ENCODE measurements at places on chromosomes 7 and 10.
A peak's percentile ranks its signal among the peaks of the same experiment; 100 is the strongest.

- DNase-seq, result no peak
These were observed 28.8 kb upstream of the OPALIN start for GRCh38 chr10:96387601-96388000.

GRCh38 chr10:31362023-31362641, 43.1 kb downstream of the ZEB1 start:
- no peak for DNase-seq

- DNase-seq, result no peak
These were observed 208.8 kb upstream of the IGFBP3 start for GRCh38 chr7:46129831-46130230.

- DNase-seq, result no peak
These were observed 3.8 kb upstream of the CH25H start for GRCh38 chr10:89210794-89211425.

- peak; percentile 69 for DNase-seq
These were observed 103.0 kb downstream of the TCF7L2 start for GRCh38 chr10:113053091-113053490.

DNA sequence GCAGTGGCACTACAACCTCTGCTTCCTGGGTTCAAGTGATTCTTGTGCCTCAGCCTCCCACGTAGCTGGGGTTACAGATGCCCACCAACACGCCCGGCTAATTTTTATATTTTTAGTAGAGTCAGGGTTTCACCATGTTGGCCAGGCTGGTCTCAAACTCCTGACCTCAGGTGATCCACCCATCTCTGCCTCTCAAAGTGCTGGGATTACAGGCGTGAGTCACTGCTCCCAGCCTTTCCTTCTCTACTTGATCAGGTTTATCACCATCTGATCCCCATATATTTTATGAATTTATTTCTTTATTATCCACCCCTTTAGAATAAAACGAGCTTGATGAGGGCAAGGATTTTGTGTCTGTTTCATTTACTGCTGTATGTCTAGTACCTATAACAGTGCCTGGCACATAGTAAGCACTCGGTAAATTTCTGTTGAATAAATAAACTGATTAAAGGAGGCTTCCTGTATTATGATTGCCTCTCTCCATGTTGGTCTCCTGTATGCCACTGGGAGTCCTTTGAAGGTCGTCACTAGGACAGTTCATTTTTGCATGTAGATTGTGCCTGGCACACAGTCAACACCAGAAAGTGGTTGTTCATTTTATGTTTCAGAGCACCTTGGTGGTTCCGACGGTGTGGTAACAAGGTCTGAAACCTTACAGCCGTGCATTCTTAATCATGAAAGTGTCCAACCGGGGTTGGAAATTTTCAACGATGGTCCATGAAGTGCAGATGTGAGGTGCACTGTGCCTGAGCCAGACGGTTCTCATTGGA, 9.6 kb upstream of the EIF3A start:
- DNase-seq, result no peak

DNA sequence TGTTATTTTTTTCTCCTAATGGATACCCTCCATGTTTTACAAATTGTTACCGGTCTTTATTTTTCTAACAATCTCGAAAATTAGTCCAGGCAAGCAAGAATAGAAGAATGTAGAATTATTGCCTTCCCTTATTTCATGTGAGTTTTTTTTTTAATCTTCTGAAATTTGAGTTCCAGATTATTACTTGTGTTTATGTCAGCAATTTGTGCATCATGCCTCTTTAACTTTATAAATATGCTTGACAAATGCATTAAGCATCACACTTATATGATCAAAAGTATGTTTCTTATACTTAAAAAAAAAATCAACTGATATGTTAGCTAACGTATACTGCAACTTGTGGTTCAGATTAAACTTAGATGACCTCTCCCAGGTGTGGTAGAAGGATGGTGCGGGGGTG, 242.7 kb upstream of the VSTM2A start:
- DNase-seq, result no peak

DNA sequence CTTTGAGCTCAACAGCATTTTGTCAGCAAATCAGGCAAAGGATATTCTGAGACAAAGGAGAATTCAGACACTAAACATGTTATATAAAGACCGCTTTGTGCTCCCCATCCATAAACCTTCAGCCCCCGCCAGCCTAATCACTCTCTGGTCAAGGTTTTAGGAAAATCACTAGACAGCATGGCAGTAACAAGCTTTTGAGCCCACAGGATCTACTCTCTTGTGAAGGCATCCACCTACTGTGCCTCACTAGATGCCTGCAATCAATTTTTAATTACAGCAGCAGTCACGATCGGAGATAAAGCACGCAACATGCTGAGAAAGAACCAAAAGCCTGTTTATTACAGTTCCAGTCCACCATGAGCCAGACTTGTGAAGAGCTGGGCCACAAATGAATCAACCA, 19.1 kb downstream of the PDE1C start:
- DNase-seq, result no peak

DNA sequence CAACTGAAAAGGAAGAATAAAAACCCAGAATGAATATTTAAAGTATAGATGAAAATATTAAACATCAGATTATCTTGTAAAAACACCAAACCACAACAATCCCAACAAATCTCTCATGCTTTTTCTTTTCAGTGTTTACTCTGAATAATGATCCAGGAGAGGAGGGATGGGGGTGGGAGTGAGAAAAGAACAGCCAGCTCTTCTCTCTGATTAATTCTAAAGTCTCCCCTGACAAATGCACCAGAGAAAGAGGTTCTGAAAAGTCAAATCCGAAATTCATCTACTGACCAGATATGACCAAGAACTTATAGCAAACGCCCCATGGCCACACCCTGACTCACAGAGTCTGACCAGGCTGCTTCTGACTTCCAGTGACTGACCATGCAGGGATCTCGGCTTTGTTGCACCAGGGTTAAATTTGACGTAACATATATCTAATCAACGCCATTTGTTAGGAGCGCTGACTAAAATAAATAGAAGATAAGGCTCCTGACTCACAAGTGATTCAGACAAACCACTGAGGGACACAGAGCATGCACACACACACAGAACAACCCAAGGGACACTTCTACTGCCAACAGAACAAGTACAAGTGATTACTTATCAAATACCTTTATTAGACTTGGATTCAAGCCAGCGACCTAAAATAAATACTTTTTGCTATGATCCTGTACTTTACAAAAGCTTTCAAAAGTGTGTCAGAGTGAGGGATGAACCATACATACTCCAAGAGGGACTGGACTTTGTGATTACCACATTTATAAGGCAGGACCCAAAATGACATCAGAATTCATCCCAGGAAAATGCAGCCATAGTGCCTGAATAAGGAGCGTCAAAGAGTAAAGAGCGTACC, 9.3 kb upstream of the SPOCK2 start:
- no peak for DNase-seq

DNA sequence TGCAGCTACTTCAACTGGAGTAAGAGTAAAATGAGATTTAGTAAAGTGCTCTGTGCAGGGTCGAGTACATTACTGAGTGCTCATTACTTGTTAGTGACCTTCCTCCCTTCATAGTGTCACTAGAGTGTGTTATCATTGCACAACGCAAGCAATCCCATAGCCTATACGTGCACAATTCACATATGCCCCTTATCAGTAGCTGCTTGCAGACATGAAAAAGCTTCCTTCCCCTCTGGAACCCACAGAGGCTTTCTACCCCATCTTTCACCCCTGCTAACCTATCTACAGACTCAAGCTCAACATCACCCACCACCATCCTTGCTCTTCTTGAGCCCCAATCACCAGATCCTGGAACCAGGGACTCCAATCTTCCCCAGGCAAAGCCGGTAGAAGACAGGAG, 59.3 kb downstream of the C7orf25 start:
- no peak for DNase-seq

DNA sequence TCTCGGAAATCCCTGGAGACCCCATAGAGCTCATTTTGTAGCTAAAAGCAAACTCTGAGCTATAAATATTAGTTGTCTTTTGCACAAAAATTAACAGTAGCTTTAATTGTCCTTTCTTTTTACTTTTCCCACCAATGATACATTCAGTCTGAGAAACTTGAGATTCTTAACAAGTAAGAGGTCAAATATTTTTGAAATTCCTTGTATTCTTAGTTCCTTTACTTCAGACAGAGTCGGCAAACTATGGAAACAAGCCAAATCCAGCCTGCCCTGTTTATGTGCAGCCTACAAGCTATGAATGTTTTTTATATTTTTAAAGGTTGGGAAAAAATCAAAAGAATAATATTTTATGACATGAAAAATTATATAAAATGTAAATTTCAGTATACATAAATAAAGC, 146.6 kb downstream of the CTNNA3 start:
- no peak for DNase-seq

DNA sequence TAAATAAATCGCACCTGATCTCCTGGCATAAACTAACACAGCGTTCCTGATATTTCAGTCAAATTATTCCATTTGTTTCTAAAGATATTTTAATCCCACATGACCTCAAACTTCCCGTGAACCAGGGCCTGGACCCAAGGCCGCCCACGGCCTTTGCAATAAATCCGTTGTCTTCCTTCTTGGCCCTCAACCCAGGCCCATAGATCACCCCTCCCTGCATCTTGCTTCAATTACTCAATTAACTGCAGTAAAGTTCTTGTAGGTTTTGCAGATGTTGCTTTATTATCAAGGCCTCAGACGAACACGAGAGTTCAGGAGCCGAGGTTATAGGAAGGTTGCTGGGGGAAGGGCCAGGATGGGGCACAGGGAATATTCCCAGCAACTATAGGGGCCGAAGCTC, 249.4 kb downstream of the RAB11FIP2 start:
- DNase-seq, result no peak

- no peak for DNase-seq
These were observed 89.9 kb upstream of the PPP1R3A start for GRCh38 chr7:114008696-114009095.

DNA sequence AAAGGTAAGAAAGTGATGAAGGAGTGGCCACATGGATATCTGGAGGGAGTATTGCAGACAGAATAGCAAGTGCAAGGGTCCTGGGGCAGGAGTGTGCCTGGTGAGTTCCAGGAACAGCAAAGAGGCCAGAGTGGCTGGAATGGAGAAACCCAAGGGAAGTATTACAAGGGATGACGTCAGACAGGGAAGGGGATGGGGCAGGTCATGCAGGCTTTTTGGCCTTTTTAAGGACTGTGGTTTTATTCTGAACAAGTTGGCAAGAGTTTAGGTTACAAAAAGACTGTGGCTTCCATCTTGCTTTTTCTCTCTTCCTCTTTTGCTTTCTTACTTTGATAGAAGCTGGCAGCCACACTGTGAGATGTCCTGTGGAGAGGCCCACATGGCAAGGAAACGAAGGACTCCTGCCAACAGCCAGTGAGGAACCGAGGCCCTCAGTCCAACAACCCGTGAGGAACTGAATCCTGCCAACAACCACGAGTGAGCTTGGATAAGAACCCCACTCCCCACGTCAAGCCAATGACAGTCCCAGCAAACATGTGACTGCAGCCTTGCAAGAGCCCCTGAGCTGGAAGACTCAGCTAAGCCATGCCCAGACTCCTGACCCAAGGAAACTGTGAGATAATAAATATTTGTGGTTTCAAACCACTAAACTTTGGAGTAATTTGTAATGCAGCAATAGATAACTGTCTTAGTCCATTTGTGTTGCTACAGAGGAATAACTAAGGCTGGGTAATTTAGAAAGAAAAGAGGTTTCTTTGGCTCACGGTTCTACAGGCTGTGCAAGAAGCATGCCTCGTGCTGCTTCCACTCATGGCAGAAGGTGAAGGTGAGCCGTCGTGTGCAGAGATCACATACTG, 19.8 kb upstream of the KDM7A start:
- DNase-seq, result no peak

DNA sequence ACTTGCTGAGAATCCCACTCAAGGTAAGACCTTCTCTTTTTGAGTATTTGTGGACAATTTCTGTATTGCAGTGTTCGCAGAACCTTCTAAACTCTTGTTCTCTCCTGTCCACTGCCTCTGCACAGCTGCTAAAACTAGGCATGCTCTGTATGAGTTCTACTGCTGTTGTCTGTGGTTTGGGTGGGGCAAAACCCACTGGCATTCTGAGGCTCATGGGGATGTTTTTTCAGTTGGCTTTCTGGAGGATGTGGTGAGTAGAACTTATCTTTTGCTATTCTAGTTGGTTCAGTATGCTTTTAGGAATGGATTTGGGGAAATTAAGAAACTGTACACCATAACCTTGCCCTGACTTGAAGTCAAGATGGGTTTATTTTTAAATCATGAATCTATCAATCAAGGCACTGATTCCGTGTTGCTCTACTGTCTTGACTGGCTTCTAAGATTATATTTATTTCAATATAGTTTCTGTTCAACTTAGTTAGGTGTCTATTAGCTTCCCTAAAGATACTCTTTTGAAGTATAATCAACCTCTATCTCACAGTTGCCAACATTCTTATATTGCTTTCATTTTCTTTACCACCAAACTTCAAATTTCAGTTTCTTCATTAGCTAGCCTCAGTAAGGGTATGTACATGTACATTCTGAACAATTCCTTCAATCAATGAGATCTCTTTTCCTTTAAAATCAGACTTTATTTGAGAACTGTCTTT, 25.0 kb upstream of the C1GALT1 start:
- DNase-seq, result peak; percentile 70

DNA sequence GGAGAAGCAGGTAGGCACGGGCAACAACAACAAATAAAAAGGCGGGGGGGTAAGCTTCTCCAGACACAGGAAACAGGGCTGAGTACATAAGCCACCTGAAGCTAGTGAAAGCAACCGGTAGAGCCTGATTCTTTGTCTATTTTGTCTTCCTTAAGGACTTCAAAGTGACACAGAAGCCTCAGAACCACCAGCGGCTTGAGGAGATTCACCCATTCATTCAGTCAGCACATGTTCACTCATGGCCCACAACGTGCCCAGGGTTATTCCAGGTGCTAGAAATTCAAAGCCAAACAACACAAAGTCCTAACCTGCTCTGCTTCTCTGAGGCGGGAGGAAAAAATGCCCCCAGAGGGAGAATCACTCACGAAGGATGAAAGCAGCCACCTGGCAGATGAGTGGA, 69.3 kb upstream of the C7orf33 start:
- no peak for DNase-seq

DNA sequence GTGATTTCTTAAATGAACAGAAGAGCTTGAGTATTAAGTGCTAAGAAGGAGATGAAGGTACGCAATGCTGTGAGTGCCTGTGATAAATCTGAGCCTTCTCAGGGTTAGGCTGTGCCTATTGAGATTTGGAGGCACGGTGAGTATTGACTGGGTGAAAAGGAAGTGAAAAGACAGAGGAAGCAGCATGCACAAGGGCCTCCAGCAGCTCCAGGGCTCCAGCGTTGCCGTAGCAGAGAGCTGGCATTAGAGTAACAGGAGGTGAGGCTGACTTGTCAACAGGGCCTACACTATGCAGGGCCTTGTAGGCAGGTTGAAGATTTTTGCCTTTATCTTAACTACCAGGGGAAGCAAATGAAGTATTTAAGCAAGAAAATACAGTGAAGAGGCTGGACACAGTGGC, 54.1 kb upstream of the PDCD4 start:
- no peak for DNase-seq

All from femur (tissue), 1 donor.